Effector memory CD4-positive, alpha-beta T cell (primary cell): ENCODE measurements at places on chromosomes 2 and 18.

- H3K27ac ChIP-seq, result no peak overlapping the region
- H3K27me3 ChIP-seq, result no peaks in the 10 kb centered on the region
- no peak overlapping the region for H3K4me3 ChIP-seq
- no peaks in the 10 kb centered on the region for H3K4me1 ChIP-seq
- no peaks in the 10 kb centered on the region for H3K36me3 ChIP-seq
These were observed 24.5 kb downstream of the RTTN start for GRCh38 chr18:70181015-70181414.

DNA sequence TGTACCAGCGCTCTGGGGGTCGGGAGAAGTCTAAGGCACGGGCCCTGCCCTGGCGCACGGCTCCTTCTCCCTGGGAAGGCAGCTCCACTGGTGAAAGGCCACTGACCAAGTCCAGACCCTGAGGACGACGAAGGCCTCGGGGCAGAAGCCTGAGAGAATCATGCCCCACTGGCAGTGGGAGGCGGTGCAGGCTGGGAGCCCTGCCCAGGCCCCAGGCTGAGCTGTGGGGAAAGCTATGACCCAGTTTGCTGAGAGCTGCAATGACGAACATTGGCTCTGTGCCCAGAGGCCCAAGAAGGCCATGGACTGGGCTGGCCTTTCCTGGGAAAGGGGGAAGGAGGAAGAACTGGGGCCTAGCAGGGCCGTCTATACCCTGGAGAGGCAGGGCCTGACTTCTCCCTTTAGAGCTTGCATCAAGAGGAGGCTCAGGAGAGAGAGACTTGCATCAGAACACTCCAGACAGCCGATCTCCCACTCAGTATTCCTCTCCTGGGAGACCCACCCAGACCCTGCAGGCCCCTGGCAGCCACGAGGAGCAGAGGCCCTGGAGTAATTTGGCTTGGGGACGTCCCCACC, 32.9 kb downstream of the HS1BP3 start:
- H3K27ac ChIP-seq, result no peak overlapping the region
- no peak overlapping the region for H3K4me3 ChIP-seq
- H3K4me1 ChIP-seq, result no peaks in the 10 kb centered on the region
- peaks cover 33% of the 10 kb centered on the region for H3K36me3 ChIP-seq
- no peaks in the 10 kb centered on the region for H3K27me3 ChIP-seq
- DNase-seq, result no peak

DNA sequence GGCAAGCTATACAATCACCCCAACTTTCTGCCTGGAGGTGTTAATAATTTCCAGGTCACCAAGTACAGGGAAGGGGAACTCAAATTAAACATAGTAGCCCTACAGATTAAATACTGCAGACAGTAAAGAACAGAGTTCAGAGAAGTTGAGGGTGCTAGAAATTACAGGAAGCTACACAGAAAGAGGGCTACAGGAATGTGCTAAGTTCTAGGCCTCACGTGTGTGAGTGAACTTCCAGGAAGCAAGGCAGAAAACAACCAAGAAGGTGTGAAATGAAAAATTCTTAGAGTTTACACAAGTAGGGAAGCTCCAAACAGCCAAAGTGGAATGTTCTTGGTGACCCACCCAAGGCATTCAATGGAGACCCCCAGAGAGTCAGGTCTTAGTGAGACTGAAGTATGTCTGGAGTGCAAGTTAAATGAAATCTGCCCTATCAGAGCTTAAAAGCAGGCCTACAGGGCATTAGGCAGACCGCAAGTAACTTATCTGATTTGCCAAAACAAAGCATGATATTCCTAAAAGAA, 58.1 kb upstream of the RNU4ATAC start:
- H3K4me3 ChIP-seq, result no peak overlapping the region
- H3K36me3 ChIP-seq, result peaks cover 24% of the 10 kb centered on the region
- no peak overlapping the region for H3K27ac ChIP-seq
- no peaks in the 10 kb centered on the region for H3K4me1 ChIP-seq
- DNase-seq, result no peak
- no peaks in the 10 kb centered on the region for H3K27me3 ChIP-seq

DNA sequence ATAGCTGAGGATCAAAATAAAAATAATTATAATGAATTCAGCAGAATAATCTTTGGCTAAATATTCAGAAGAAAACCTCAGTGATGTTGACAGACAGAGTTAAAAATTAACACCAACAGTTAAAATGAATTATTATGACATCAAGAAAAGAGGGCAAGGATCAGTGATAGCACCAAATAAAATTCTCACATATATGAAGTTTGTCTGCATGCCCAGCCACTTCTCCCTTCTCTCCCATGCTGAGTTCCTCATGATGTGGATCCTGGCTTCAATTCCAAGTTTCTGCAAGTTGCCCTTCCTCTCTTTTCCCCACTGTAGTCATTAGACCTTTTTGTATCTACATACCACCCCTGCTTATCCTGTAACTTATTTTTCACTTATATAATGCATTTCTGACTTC, 6.8 kb downstream of the STRADB start:
- no peak overlapping the region for H3K27ac ChIP-seq
- no peak overlapping the region for H3K4me3 ChIP-seq
- no peak for DNase-seq
- no peaks in the 10 kb centered on the region for H3K4me1 ChIP-seq
- no peaks in the 10 kb centered on the region for H3K27me3 ChIP-seq

DNA sequence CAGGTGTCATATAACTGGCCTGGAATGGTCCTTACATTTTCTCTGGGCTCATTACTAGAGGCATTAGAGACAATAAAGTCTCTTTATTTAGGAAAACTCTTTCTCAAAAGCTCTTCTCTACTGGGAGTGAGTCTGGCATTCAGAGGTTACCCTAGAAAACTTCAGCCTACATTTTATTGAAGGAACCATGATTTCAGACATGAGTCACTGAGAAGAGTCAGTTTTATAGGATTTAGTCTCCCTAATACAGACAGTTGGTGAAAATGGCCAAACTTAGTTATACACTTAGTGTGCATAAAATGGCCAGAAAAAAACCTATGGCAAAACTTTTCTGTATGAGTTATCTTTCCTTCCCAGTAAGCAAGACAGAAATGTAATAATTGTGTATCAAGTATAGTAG, 689.4 kb downstream of the ZEB2 start:
- H3K27me3 ChIP-seq, result no peaks in the 10 kb centered on the region
- DNase-seq, result no peak
- no peak overlapping the region for H3K27ac ChIP-seq
- H3K4me1 ChIP-seq, result no peaks in the 10 kb centered on the region
- H3K4me3 ChIP-seq, result no peak overlapping the region

DNA sequence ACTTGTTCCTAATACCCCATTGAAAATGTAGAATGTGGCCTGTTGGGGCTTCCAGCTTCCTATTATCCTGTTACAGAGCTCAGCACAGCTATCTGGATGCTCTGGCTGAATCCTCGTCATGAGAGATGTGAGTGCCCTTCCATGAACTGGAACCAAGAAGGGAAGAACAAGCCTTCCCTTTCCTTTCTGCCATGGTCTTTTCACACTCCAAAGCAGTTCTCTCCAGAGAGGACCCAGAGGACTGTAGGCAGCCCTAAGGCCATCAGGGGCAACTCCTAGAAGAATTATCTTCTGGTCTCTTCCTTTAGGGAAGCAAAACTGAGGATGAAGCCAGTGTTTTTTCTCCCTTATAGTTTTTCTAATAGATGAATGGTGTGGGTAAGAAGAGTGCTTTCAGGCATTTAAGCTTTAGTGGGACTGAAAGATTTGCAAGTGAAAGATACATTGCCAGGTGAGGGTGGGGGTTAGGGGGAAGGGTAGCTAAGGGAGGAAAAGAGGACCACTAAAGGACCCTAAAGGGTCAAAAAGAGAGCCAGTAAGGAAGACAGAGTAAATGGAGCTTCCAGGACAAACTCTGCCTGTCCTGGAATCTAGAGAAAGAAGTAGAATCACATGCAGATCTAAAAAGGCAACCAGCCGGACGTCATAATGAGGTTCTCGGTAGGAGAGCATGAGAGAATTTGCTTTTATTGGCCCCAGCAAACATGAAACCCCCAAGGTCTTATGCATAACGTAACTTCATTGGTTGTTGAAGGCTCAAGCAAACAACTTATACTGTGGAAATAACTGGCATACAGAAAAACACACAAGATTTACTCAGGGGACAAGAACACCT, 12.4 kb upstream of the XPO1 start:
- H3K36me3 ChIP-seq, result no peaks in the 10 kb centered on the region
- no peaks in the 10 kb centered on the region for H3K27me3 ChIP-seq
- H3K27ac ChIP-seq, result no peak overlapping the region
- no peak overlapping the region for H3K4me3 ChIP-seq
- DNase-seq, result no peak
- no peaks in the 10 kb centered on the region for H3K4me1 ChIP-seq

- H3K4me3 ChIP-seq, result no peak overlapping the region
- H3K4me1 ChIP-seq, result peaks cover 8% of the 10 kb centered on the region
- no peaks in the 10 kb centered on the region for H3K27me3 ChIP-seq
These were observed 4.9 kb downstream of the QPCT start for GRCh38 chr2:37349231-37349860.

DNA sequence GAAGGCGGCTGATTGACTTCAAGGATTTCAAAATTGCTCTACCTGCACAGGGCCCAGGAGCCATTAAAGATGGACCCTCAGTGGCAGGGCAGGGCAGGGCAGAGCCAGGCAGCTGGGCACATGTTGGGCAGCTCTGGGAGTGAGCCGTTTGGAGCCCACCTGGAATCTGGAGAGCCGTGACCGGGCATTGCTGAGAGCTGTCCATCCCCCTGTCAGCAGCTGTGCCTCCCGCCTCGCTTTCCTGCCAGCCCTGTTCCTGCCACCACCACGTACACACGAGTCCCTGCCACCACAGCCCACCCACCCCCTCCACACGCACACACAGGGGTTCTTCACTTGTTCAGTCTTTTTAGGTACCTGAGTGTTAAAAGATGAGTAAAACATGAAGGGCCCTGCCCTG, 22.9 kb downstream of the ATOH8 start:
- no peaks in the 10 kb centered on the region for H3K27me3 ChIP-seq
- H3K4me1 ChIP-seq, result no peaks in the 10 kb centered on the region
- no peaks in the 10 kb centered on the region for H3K36me3 ChIP-seq

DNA sequence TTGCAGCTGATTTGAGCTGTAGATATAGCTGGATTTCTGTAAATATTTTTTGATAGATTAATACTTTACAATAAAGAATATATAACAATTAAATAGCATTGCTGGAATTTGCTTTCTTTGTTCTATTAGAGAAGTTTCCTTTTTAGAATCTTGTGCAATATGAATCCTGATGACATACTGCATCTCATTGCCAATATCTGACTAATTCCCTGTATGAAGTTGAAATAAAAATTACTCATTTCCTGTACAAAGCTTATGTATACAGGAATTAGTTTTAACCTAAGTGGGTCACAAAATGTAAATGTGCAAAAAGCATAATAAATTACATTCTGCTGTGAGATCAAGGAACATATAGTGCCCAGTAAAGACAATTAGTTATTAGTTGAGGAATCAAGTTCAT, 72.8 kb upstream of the TMEFF2 start:
- H3K36me3 ChIP-seq, result no peaks in the 10 kb centered on the region
- no peak overlapping the region for H3K27ac ChIP-seq

- no peaks in the 10 kb centered on the region for H3K4me1 ChIP-seq
- H3K36me3 ChIP-seq, result no peaks in the 10 kb centered on the region
- no peak overlapping the region for H3K27ac ChIP-seq
- H3K27me3 ChIP-seq, result no peaks in the 10 kb centered on the region
These were observed 378.8 kb downstream of the SLC4A3 start for GRCh38 chr2:220006152-220006621.

GRCh38 chr2:236686561-236686960, 116.9 kb downstream of the ACKR3 start:
- no peaks in the 10 kb centered on the region for H3K4me1 ChIP-seq
- no peak for DNase-seq
- no peak overlapping the region for H3K4me3 ChIP-seq
- no peaks in the 10 kb centered on the region for H3K36me3 ChIP-seq

- no peak for DNase-seq
- no peaks in the 10 kb centered on the region for H3K36me3 ChIP-seq
- H3K4me3 ChIP-seq, result no peak overlapping the region
These were observed 29.8 kb downstream of the PIEZO2 start for GRCh38 chr18:11119550-11119949.

GRCh38 chr2:165193178-165193777, 10.6 kb downstream of the SCN3A start:
- DNase-seq, result no peak
- H3K36me3 ChIP-seq, result no peaks in the 10 kb centered on the region
- H3K4me3 ChIP-seq, result no peak overlapping the region
- H3K27ac ChIP-seq, result no peak overlapping the region

- H3K36me3 ChIP-seq, result no peaks in the 10 kb centered on the region
- no peak for DNase-seq
These were observed 111.9 kb upstream of the MAPRE2 start for GRCh38 chr18:34929336-34929780.

DNA sequence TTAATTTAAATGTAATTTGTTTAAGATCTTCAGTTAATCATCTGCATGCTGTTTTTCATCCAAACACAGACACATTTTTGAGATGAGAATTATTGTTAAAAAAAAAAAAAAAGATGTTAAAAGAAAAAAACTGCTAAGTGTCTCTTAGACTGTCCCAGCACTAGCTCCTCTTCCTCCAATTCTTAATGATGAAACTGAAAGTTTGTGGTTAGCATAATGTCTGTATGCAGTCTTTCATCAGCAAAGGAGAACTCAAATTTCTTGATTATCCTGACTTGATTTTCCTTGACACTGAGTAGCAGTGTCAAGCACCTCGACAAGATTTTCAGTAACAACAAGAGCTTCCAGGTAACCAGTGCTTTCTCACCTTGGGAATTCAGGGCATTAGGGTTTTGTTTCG, 274.4 kb downstream of the LRRTM1 start:
- DNase-seq, result no peak
- H3K4me3 ChIP-seq, result no peak overlapping the region

- H3K36me3 ChIP-seq, result no peaks in the 10 kb centered on the region
- no peak overlapping the region for H3K4me3 ChIP-seq
- no peaks in the 10 kb centered on the region for H3K4me1 ChIP-seq
- no peak overlapping the region for H3K27ac ChIP-seq
- H3K27me3 ChIP-seq, result no peaks in the 10 kb centered on the region
These were observed 181.5 kb upstream of the ID2 start for GRCh38 chr2:8500124-8501054.

- no peak for DNase-seq
- no peaks in the 10 kb centered on the region for H3K36me3 ChIP-seq
- no peak overlapping the region for H3K27ac ChIP-seq
- H3K27me3 ChIP-seq, result peaks cover 5% of the 10 kb centered on the region
These were observed 273.0 kb downstream of the PDE11A start for GRCh38 chr2:177799531-177799930.

GRCh38 chr18:5287854-5288253, 7.7 kb downstream of the ZBTB14 start:
- H3K4me3 ChIP-seq, result no peak overlapping the region
- peaks cover 13% of the 10 kb centered on the region for H3K36me3 ChIP-seq
- no peaks in the 10 kb centered on the region for H3K4me1 ChIP-seq
- no peaks in the 10 kb centered on the region for H3K27me3 ChIP-seq
- H3K27ac ChIP-seq, result no peak overlapping the region

GRCh38 chr2:124882423-124882822, 857.3 kb downstream of the CNTNAP5 start:
- H3K27me3 ChIP-seq, result no peaks in the 10 kb centered on the region
- DNase-seq, result no peak
- H3K4me1 ChIP-seq, result no peaks in the 10 kb centered on the region
- no peaks in the 10 kb centered on the region for H3K36me3 ChIP-seq
- H3K27ac ChIP-seq, result no peak overlapping the region
